Glutamatergic neuron (in vitro differentiated cells): ENCODE measurements at places on chromosomes 3 and 15.

DNA sequence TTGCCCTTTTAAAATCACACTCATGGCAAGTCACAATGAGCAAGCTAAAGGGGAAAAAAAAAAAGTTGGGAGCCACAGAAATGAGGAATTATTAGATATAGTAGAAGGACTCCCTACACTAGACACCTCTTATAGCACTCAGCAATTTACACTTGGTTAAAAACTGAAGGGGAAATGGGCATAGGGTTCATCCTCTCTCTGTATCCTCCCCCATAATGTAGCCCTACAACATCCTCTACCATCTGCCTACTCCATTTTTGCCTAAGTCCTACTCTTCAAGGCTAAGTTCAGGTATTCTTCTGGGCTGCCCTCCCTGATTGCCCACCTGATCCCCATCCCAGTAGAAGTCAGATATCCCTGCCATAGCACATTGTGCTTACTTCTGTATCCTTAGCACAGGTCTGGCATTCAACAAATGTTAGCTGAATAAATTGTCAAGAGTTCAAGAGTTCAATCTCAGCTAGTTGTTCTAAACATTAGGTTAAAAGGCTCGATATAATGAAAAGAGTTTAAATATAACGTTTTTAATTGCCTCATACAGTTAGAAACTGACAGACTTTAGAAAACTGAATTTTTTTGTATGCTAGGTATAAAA is 14.5 kb downstream of the SETD2 start:
- DNase-seq = no peak

DNA sequence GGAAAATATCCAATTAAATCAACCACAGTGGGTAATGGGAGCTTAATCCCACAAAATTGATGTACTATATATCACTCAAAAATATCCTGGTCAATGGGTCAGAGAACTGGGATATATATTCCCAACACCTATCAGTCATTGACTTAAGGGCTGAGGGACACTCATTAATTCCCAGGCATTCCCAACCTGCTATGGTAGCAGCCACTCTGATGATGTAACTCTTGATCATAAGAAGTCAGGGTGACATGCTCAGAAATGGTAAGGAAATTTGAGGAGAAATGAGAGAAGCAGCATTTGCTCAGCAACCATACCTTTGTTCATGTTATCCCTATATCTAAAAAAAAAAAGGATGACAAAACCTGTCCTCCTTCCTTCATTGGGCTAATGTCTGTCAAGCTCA is 3.1 kb upstream of the PLOD2 start:
- no peak for DNase-seq

DNA sequence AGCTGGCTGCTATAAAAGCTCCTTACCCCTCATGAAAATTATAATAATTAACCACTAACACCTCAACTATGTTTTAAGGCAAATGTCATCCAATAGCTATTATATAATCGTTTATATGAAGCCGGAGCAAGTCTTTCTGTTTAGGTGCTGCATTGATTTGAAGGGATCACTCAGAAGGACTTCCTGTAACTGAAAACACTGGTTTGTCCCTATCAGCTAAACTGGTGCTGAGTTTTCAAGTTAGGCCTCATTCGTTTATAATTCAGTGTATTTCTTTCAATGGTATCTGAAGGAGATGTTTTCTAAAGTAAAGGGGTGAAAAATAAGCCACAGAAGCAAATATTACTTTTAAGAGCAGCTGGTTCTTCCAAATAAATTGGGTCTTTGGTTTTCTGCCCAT is 14.2 kb downstream of the MEIS2 start:
- DNase-seq = no peak

GRCh38 chr3:190811775-190812480 is 50.6 kb downstream of the GMNC start:
- DNase-seq = peak; percentile 36

DNA sequence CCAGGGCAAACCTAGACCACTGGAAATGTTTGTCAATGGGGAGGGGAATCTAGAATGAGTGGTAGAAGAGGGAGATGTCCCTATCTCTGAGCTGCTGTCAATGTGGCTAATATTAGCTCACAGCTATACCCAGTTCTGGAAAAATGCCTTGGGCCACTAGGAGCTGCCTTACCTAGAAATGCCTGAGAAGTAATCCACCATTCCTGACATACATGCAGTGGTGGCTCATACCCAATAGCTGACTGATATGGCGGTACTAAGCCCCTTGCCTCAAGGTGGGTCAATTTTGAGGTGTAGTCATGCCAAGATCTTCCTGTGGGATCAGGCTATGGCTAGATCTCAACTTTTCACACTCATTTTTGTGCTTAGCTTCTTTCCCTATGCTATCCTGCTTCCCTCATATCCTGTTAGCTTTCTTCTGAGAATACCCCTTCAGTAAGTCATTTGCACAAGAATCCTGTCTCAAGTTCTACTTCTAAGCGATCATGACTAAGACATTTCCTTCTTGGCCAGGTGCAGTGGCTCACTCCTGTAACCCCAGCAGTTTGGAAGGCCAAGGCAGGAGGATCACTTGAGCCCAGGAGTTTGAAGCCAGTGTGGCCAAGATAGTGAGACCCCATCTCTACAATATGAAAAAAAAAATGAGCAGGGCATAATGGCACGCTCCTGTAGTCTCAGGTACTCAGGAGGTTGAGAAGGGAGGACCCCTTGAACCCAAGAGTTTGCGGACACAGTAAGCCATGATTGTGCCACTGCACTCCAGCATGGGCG is 49.1 kb upstream of the RFX7 start:
- no peak for DNase-seq

DNA sequence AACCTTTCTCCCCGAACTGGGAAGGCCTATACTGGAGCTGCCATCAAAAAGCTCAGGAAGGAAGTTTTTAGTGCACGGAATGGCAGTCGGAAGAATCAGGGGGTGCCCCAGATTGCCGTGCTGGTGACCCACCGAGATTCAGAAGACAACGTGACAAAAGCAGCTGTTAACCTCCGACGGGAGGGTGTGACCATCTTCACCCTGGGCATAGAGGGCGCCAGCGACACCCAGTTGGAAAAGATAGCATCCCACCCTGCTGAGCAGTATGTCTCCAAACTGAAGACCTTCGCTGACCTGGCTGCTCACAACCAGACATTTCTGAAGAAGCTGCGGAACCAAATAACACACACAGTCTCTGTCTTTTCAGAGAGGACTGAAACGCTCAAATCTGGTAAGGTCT is 48.2 kb downstream of the COL6A6 start:
- no peak for DNase-seq

DNA sequence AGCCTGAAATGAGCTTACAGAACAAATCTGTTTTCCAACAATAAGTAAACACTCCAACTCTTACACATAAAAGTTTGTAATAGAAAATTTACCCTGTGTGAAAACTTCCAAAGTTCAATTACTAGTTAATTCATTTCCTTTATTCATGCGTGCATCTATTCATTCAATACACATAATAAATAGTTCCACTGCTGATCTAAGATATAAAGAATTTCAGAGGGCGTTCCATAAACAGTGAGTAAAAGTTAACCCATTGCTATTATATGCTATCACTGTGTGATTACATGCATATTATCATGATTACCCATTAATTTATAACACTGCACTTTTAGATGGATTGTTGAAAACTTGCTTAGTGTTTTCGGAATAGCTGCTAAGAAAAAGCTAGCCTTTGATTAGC is 36.2 kb upstream of the CFAP20DC start:
- no peak for DNase-seq

- DNase-seq = peak; percentile 71
Measured at GRCh38 chr3:11059090-11059798, 66.7 kb downstream of the SLC6A1 start.

GRCh38 chr3:137769322-137770065 is 5.4 kb downstream of the SOX14 start:
- no peak for DNase-seq

GRCh38 chr3:140421884-140422283 is 256.0 kb upstream of the TRIM42 start:
- no peak for DNase-seq

DNA sequence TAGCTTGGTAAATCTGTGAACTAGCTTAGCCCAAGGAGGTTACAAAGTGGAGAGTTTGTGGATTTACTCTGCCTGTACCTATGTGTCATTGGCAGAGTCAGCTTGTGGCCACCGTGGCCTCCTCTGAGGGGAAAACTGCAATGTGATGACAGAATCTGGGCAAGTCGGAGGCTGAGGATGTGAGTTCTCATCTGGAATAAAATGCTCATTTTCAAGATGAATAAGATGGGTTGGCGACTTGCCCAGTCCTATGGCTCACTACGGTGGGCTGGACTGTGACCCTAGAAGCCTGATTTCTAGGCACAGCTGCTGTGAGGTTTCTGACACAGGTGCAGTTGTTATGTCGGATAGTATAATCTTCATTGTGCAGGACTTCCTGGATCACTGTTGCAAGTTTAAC is 83.7 kb downstream of the ETV5 start:
- DNase-seq = no peak

GRCh38 chr15:75456710-75457109 is 5.2 kb upstream of the SIN3A start:
- DNase-seq = no peak

DNA sequence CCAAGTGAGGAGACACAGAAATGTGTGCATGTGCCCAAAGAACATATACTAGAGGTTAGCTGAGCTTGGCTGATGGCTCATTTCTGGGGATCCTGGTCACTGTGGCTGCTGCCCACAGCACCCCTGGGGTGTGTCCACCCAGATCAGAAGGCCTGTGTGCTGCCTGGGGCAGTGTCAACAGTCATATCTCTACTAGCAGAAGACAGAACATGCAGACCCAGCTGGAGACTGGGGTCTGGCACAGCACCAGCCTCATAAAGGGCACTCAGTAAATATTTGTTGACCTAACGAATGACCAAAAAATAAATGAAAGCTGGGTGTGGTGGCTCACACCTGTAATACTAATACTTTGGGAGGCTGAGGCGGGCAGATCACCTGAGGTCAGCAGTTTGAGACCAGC is 16.4 kb downstream of the CHRNA3 start:
- no peak for DNase-seq
